ENCODE measurements at places on chromosomes 12 and 14.

DNA sequence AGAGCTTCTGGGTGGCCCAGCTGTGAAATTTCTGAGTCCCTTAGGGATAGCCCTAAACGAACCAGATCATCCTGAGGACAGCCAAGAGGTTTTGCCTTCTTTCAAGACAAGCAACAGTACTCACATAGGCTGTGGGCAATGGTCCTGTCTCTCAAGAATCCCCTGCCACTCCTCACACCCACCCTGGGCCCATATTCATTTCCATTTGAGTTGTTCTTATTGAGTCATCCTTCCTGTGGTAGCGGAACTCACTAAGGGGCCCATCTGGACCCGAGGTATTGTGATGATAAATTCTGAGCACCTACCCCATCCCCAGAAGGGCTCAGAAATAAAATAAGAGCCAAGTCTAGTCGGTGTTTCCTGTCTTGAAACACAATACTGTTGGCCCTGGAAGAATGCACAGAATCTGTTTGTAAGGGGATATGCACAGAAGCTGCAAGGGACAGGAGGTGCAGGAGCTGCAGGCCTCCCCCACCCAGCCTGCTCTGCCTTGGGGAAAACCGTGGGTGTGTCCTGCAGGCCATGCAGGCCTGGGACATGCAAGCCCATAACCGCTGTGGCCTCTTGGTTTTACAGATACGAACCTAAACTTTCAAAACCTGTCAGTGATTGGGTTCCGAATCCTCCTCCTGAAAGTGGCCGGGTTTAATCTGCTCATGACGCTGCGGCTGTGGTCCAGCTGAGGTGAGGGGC is 38.9 kb downstream of the DAD1 start:
- DNase-seq = no peak

DNA sequence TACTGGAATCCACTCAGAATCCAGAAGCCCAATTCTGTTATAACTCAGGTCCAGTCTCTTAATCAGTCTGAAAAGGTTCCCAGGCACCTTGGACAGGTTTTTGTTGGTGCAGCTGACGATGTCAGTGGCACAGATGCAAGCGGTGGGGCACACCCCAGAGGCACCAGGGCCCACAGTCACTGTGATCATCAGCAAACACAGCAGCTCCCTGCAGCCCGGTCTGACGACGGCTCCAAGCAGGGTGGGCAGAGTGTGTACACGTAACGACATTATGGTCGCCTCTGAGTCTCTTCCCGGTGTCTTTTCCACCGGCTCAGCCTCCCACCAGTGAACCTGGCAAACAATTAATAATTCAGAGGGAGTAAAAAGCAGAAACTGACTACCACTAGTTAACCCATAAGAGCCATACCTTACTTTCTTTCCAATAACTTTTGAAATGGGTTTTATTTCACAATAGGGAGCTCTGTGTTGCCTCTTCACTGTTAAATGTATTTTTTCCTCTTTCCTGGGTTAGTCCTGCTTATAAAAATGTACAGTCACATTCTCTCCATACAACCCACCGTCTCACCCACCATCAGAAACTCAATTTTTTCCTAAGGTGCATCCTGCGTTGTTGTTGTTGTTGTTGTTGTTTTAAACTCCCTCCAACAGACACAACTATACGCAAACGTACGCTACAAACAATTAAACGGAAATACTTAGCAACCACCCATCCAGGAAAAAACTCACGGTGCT is 521 bp upstream of the PCED1B start:
- peak; percentile 22 for DNase-seq

DNA sequence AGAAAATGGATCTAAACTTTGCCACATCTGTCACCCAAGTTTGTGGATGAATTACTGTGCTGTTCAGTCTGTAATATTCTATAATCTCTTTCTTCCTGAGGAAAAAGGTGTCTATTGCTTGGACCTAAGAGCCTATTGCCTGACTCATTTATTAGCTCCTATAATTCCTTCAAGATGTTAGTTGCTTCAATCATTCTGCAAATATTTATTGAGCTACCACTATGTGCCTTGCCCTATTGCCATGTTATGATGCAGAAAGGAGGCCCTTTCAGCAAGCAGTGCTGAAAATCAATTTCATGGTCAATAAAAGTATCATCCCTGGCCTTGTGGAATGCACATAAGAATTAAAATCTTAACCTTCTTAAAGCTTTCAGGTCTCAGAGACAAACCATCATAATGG is 113.6 kb downstream of the CCER1 start:
- DNase-seq = no peak

- DNase-seq = peak; percentile 86
These were observed 8.4 kb downstream of the TEDC1 start for GRCh38 chr14:105499256-105500035.

DNA sequence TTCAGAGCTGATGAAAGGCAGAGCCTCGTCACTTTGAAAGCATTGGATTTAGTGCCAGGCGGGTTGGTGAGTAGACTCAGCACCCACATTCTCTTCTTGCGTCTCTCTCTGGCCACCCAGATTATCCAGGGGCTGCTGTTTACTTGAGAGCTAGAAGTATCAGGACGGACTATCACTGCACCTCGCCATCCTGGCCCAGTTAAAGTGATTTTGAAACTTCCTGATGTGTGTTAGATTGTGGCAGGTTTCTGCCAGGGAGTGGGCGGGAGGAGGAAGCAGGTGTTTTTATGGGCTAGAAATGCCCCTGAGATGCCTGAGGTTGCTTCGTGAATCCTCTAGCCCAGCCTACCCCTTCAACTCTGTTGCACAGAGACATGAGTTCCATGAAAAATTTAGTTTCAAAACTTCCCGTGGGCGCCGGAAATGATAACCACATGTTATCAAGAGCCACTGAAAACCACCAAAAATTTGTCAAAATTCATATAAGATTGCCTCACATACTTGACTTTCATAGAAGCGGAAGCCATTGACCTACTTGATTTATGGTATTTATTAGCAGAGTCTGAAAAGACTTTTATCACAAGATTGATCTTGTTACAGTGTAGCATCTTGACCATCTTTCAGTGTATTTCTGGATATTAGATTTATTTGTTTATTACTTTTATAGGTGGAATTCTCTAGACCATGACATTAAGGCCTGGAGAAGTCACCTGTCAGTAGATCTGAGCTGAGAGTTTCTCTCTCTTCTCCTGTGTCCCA is 466.0 kb downstream of the RAD51B start:
- no peak for DNase-seq

GRCh38 chr12:92002673-92003382 is 142.8 kb downstream of the BTG1 start:
- DNase-seq = no peak

- DNase-seq = peak; percentile 66
These were observed 702 bp upstream of the PRPH start for GRCh38 chr12:49294086-49294803.

GRCh38 chr14:78254911-78255461 is 84.8 kb downstream of the NRXN3 start:
- no peak for DNase-seq

DNA sequence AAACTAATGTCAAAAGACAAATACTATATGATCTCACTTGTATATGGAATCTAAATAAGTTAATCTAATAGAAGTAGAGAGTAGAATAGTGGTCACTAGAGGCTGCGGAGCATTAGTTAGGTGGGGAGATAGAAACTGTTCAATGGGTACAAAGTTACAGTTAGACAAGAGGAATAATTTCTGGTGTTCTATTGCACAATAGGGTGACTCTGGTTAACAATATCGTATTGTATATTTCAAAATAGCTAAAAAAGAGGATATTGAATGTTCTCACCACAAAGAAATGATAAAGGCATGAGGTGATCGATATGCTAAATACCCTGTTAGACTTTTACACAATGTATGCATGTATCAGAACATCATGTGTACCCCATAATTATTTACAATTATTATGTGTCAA is 42.9 kb downstream of the IGF1 start:
- DNase-seq = no peak

DNA sequence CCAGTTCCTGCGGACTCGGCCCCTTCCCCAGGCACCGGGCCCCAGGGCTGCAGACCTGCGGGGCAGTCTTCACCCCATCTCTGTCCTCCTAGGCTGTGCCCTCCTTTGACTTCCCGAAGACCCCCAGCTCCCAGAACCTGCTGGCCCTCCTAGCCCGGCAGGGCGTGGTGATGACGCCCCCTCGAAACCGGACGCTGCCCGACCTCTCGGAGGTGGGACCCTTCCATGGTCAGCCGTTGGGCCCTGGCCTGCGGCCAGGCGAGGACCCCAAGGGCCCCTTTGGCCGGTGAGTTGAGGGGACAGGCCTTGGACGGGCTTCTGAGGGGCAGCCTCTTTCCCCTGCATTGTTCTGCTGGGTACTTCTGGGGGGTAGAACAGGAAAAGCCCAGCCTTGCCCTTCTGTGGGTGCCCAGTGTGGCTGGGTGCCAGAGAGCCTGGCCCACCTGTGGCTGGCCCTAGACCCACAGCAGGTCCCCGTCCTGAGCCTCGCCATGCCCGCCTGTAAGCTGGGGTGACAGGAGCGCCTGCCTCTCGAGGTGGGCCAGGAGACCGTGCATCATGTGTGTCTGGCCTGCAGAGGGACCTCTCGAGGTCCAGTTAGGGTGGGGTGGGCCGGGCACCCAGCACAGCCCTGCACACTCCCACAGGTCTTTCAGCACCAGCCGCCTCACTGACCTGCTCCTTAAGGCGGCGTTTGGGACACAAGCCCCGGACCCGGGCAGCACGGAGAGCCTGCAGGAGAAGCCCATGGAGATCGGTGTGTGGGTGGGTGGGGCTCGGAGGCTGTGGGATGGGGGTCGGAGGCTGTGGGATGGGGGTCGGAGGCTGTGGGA is 12.6 kb upstream of the PUS1 start:
- DNase-seq = peak; percentile 85

DNA sequence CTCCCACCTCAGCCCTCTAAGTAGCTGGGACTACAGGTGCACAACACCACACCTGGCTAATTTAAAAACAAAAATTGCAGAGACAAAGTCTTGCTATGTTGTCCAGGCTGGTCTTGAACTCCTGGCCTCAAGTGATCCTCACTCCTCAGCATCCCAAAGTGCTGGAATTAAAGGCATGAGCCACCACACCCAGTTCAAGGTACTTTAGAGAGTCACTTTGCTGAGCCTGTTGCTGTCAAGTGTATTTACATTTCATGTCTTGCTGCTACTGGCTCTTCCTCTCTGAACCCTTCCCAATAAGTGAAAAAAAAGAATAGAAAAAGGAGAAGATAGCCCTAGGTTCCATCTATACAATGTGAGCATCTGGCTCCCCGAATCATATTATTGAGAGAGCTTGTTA is 38.4 kb downstream of the SLCO1A2 start:
- no peak for DNase-seq

GRCh38 chr12:58673021-58673420 is 247.3 kb downstream of the LRIG3 start:
- DNase-seq = no peak

All from H7 (cell line).